ENCODE measurements at places on chromosomes 16 and 17.

- no peak for DNase-seq
Observed at GRCh38 chr16:84834403-84834772, 14.6 kb downstream of the CRISPLD2 start.

- no peak for DNase-seq
Observed at GRCh38 chr16:3879258-3879886, 1.1 kb downstream of the CREBBP start.

- no peak for DNase-seq
Observed at GRCh38 chr16:53896722-53897121, 192.8 kb downstream of the FTO start.

DNA sequence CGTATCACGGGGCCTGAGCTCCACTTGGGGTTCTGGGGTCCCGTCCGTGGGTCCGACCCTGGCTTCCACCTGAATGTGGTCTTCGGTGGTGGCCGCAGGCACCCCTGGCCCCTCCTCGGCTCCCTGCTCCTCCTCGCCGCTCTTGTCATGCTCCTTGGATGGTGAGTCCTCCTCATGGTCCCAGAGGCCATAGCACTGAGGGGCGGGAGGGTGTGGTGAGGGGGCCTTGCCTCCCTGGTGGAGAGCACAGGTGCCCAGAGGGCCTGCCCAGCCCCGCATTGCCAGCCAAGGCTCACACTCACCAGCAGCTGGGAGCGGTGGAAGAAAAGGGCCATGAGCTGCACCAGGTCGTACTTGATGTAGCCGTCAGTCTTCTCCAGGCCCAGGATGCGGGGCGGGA is 14.9 kb downstream of the CTU2 start:
- no peak for DNase-seq

DNA sequence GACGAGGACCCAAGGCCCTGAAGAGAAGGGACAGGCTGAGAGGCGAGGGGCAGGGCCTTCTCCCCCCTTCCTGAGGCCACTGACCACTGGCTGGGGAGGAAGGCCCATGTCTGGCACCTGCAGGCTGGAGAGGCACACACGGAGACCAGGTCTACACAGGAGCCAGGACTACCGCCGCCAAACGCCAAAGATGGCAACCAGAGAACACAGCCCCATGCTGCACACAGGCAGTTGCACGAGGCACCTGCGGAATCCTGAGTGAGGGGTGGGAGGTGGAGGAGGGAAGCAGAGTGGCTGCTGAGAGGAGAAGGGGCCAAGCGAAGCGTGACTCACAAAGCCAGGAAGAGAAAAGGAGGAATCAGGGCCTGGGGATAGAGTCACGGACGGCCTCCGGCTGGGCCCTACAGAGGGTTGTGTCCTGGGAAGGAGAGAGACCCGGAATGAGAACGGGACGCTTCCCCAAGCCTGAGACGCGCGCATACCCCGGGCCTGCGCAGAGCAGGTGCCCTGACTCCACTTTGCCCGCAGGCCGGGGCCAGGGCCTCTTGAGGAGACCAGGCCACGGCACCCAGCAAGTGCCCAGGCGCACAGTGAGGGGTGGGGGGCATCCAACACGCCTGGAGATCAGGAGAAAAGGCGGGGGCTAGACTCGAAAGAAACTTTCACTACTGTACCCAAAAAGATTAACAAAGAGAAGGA is 28.7 kb upstream of the C16orf95 start:
- DNase-seq, result no peak

- DNase-seq, result no peak
Observed at GRCh38 chr17:20187049-20187448, 177.9 kb downstream of the SPECC1 start.

DNA sequence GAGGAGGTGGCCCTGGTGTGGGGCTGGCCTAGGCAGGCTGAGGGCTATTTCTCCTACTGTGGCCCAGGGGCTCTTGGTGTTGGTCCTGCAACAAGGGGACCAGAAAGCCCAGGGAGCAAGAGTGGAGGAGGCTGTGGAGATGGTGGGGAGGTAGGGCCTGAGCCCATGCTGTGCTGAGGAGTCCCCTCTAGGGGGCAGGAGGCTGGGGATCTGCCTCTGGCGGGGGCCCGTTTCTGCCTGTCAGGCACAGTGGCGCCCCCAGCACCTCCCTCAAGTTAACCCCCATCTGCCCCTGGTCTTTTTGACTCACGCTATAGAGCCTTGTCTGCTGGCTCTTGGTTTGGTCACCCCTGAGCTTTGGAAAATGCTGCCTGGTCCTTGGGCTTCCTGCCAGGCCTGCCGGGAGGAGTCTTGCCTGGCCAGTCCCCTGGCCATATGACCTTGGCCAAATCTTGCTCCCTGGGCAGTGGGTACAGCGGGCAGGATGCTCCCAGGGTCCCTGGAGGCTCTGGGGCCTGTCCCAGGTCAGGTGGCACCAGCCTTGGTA is 5.9 kb downstream of the BAIAP2 start:
- no peak for DNase-seq

- no peak for DNase-seq
Observed at GRCh38 chr17:56497132-56497531, 96.4 kb upstream of the NOG start.

DNA sequence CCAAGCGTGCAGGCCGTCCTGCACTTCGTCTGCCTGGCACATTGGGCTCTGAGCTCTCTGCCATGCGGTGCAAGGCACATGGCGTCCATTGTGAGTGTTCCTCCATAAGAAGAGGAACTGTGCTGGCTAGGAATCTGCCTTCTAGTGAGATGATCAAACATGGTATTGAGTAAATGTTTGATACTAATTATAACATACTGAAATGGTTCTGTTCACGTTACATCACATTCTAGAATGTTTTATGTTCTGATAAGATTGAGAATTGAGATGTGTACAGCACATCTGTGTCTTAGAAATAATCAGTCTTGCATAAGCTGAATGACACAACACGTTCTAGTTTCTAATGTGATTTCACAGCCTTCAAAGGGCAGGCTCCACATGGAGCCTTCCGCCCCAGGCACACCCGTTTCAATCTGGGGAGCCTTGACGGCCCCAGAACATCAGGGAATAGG is 42.9 kb downstream of the USP10 start:
- DNase-seq, result no peak

DNA sequence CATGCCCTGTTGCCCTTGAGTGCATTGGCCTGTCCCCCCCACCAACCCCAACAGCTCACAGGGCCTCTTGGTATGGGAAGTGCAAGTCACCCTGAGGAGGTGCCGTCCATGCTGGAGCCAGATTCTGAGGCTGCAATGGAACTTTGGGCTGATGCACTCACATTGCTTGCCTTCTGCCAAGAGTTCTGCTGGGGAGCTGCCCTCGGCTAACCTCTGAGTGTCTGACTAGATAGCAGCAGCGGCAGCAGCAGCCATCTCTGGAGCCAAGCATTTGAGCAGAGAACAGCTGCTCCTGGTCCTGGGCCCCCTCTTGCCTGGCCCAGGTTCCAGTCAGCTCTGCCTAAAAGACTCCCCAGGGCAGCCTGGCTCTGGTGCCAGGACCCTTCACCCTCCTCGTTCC is 61.5 kb downstream of the GNAO1 start:
- no peak for DNase-seq

- no peak for DNase-seq
Observed at GRCh38 chr17:32298298-32298697, 32.7 kb downstream of the RHBDL3 start.

DNA sequence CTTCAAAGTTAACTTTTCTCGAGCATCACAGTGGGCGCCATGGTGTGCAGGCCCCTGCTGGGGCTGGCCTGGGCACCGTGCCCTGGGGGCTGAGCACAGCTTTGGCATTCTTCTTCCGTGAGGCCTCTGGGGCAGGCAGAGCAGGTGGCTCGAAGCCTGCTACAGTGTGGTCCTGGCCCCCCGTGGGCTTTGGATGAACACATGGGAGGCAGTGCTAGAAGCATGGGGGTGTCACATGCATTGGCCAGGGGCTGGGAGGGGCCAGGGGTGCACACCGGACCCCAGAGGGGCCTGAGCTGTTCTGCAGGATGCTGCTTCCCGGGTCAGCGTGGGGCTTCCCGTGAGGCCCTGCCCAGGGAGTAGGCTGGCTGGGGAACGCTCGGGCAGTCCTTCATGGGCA is 12.1 kb upstream of the C16orf74 start:
- DNase-seq, result no peak

- DNase-seq, result no peak
Observed at GRCh38 chr16:63239065-63239570, 1202.9 kb upstream of the CDH8 start.

GRCh38 chr17:71502443-71502842 is 618.4 kb upstream of the SOX9 start:
- no peak for DNase-seq

GRCh38 chr17:57515662-57516211 is 229.4 kb downstream of the CCDC182 start:
- no peak for DNase-seq

DNA sequence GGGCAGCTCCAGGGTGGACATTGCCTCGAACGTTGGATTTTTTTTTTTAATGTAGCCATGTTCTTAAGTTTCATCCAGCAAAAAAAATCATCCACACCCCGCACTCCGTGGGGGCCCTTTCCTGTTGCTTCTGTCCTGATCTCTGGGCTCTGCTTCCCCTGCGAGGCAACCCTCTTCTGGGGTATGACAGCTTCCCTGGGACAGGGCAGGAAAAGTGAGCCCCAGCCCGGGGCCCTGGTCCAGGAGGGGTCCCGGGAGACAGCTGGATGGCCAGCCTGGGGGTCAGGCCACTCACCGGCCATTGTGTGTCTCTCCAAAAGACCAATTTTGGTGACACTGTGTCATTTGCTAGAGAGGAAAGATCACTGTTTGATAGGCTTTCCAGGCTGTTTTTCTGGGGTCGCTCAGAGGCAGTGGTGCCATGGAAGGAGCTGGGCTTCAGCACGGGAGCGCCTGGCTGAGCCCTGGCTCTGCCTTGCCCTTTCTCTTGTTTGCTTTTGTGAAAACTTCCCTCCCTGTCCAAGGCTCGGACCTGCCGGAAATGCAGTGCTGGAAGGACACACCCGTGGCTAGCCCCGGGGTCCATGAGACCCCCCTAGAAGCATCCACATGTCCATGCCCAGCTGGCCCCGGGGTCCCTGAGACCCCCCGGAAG is 41.0 kb upstream of the CHMP6 start:
- no peak for DNase-seq

DNA sequence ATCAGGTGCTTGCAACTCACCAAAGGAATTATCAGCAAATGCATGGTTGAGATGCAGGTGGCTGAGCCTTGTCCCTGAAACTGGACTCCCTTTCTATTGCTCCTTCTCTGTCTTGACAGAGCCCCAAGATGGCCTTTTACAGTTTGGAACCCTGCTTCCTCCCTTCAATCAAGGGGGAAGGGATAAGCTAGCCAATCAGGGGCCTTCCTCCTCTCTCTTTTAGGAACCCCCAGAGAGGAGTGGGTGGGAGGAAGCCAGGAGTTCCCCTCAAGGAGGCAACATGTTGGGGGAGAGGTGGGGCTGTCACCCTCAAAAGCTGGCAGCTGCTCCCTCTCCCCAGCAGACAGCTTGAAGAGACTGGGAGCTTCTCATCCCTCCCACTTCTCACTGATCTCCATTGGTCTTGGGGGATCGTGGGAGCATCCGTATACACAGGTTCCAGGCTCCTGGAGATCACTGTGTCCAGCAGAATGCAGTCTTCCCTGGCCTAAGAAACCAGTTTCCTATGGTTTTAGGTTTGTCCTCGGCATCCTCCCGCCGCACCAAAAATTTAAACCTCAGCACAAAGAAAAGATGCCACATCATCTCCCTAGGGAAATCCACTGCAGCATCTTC is 7.2 kb downstream of the RASL10B start:
- DNase-seq, result no peak

GRCh38 chr16:10812312-10813098 is 6.1 kb downstream of the TVP23A start:
- no peak for DNase-seq

DNA sequence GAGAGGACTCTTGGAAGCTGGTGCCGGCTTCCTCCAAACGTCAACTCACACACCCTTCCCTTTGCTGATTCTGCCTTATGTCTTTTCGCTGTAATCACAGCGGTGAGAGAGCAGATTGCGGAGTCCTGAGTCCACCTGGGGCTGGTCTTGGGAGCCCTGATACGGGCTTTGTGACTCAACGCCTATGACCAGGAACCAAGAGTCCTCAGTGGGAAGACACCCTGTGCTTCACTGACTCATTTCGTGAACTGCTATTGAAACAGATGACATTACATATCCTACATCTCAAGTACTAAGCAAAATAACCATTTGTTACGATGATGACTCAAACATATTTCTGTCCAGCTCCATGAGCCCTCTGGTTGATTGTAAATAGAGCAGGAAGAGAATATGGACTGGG is 90.7 kb upstream of the CREBBP start:
- DNase-seq, result no peak

DNA sequence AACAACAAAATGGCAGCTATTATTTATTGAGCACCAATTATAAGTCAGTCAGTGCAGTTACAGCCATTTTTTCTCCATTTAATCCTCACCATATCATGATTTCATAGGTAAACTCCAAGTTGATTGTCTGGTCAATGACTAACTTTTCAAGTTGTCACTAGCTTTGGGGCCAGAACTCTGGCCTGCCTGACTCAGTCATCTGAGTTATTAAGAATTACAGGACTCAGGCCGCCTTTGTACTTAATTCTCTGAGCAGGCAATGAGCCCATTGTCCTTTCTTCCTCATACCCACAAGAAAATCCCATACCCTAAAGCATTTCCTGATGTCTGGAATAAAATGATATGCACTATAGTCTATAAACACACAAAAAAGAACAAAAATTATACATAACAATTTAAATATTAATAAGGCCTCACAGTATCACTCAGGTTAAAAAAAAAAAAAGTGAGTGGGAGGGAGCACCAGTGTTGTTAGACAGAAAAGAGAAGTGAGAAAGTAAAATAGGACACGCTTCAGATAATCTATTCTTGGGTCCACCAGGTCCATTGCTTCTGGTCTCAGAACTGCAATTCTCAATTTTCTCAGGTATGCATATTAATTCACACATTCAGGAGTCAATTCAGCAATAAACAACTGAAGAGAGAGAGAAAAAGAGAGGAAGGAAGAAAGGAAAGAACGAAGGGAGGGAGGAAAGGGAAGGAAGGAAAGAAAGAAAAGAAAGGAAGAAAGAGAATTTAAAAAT is 70.2 kb downstream of the SPAG9 start:
- no peak for DNase-seq

GRCh38 chr16:9755081-9755480 is 427.1 kb downstream of the GRIN2A start:
- DNase-seq, result no peak

- no peak for DNase-seq
Observed at GRCh38 chr17:7459961-7460545, 15.2 kb downstream of the CHRNB1 start.

DNA sequence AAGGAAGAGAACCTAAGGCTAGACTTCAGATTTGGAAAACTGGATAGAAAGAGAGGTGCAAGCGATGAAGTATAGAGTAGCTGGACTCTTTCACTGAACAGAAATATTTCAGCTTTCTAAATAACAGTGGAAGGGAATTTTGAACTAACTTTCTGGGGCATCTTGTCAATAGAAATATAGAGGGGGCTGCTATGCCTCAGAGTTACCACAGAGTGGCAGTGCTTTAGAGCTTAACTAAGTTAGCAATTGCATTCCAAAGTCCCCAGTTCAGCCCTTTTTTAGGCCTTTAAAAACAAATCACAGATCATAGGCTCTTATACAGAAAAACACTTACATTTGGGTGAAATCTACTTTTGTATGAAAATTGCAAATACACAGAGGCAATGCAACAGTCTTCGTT is 154.2 kb upstream of the CDH8 start:
- DNase-seq, result no peak
